Fibroblast of lung (primary cell): ENCODE measurements at places on chromosomes 6 and 20.

GRCh38 chr6:16966791-16967469, 134.9 kb upstream of the STMND1 start:
- no peaks in the 10 kb centered on the region for H3K36me3 ChIP-seq
- H3K27me3 ChIP-seq: no peaks in the 10 kb centered on the region
- no peak for DNase-seq

DNA sequence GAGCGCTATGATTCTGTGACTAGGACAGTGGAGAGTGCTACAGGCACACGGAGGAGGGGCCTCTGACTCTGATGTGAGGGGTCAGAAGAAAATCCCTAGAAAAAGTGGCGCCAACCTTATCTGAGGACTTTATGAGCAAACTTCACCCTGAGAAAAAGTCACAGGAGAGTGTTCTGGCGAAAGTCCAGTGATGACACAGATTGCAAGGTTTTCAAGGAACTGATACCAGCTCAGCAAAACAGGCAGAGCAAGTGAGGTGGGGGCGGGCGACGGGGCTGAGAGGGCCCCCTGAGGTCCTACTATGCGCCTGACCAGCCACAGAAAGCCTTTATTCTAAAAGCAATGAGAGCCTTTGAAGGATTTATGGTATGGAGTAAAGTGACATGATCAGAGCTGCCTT, 73.3 kb downstream of the SLC22A23 start:
- no peaks in the 10 kb centered on the region for H3K36me3 ChIP-seq
- DNase-seq: peak; percentile 41
- H3K27me3 ChIP-seq: no peaks in the 10 kb centered on the region

GRCh38 chr6:136378888-136379287, 89.2 kb upstream of the BCLAF1 start:
- no peak for DNase-seq
- no peak overlapping the region for H3K27ac ChIP-seq
- no peak overlapping the region for H3K4me3 ChIP-seq
- H3K36me3 ChIP-seq: no peaks in the 10 kb centered on the region
- no peaks in the 10 kb centered on the region for H3K4me1 ChIP-seq

DNA sequence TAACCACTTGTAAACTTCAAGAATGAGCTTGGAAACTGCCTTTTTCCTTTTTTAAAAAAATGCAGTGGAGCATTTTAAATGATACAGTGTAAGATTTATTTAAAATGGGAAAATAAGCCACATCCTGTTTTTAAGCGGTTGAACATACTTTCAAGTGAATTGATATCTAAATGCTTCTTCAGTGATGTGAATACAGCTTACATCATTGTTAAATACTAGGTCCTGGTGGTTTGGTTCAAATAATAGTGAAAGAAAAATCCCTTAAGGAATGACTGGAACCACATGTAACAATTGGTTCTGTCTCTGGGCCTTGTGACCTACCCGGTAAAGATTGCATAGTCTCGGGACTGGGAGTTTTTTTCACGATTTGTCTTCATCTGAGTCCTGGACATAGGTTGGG, 44.2 kb downstream of the BMP6 start:
- H3K4me3 ChIP-seq: no peak overlapping the region
- H3K27me3 ChIP-seq: no peaks in the 10 kb centered on the region
- H3K4me1 ChIP-seq: no peaks in the 10 kb centered on the region
- H3K36me3 ChIP-seq: no peaks in the 10 kb centered on the region

DNA sequence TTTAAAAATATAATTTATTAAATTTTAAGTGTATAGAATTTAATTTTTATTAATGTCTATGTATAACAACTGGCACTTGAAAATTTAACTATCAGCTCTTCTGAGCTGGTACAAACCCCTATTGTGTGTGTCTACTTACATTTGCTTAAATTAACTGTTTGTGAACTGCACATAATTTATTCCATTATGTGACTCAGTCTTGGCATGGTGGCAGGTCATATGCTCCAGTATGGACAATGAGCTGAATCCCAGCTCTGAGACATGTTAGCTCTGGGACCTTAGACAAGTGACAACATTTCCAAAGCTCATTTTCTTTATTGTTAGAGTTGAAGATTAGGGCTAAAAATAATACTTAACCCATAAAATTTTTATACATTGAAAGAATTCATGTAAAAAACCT, 526.1 kb upstream of the MARCKS start:
- no peaks in the 10 kb centered on the region for H3K36me3 ChIP-seq
- H3K27me3 ChIP-seq: no peaks in the 10 kb centered on the region
- H3K4me1 ChIP-seq: no peaks in the 10 kb centered on the region
- no peak overlapping the region for H3K27ac ChIP-seq
- no peak for DNase-seq

DNA sequence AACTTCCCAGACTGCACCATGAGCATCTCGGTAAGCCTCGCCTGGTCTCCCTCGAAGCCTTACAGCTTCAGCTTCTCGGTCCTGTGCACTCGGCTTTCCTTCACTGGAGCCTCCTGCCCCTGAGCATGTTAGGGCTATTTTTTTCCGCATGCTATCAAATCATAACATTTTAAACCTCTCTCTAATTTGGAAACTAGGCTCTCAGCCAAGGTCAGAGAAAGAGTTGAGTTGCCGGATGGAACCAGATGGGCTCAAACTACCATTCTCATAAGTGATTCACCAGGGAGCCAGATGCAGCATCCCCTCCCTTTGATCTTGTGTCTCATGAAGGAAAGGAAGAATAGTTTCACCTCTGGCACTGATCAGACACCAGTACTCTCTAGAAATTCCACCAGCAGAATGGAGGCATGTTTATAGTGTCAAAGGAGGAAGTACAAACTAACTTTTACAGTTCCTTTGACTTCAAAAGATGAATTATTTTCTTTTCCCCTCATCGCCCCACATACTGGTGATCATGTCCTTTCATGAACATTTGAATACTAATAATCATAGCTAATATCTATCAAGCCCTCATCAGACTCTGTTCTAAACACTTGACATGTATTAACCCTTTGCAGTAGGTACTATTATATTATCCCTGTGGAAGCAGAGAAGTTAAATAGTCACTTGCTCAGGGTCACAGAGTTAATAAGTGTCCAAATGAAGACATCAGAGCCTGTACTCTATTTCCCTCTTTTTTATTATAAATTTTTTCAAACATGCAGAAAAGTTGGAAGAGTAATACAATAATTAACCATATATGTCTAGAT, 46.7 kb downstream of the MAP1LC3A start:
- no peaks in the 10 kb centered on the region for H3K36me3 ChIP-seq
- peak; percentile 54 for DNase-seq
- H3K27ac ChIP-seq: no peak overlapping the region
- no peaks in the 10 kb centered on the region for H3K27me3 ChIP-seq
- no peaks in the 10 kb centered on the region for H3K4me1 ChIP-seq

- no peaks in the 10 kb centered on the region for H3K36me3 ChIP-seq
- no peak overlapping the region for H3K4me3 ChIP-seq
- no peak overlapping the region for H3K27ac ChIP-seq
- H3K27me3 ChIP-seq: no peaks in the 10 kb centered on the region
- H3K4me1 ChIP-seq: no peaks in the 10 kb centered on the region
- peak; percentile 18 for DNase-seq
Measured at GRCh38 chr6:139443231-139444112, 69.0 kb upstream of the CITED2 start.

GRCh38 chr6:111709615-111710398, 104.1 kb upstream of the TRAF3IP2 start:
- H3K4me3 ChIP-seq: no peak overlapping the region
- H3K27me3 ChIP-seq: no peaks in the 10 kb centered on the region
- peak; percentile 65 for DNase-seq
- H3K4me1 ChIP-seq: no peaks in the 10 kb centered on the region
- no peak overlapping the region for H3K27ac ChIP-seq

- no peak for DNase-seq
- no peak overlapping the region for H3K27ac ChIP-seq
- H3K27me3 ChIP-seq: no peaks in the 10 kb centered on the region
- no peaks in the 10 kb centered on the region for H3K36me3 ChIP-seq
Measured at GRCh38 chr20:10453241-10453640, 18.1 kb downstream of the SLX4IP start.

DNA sequence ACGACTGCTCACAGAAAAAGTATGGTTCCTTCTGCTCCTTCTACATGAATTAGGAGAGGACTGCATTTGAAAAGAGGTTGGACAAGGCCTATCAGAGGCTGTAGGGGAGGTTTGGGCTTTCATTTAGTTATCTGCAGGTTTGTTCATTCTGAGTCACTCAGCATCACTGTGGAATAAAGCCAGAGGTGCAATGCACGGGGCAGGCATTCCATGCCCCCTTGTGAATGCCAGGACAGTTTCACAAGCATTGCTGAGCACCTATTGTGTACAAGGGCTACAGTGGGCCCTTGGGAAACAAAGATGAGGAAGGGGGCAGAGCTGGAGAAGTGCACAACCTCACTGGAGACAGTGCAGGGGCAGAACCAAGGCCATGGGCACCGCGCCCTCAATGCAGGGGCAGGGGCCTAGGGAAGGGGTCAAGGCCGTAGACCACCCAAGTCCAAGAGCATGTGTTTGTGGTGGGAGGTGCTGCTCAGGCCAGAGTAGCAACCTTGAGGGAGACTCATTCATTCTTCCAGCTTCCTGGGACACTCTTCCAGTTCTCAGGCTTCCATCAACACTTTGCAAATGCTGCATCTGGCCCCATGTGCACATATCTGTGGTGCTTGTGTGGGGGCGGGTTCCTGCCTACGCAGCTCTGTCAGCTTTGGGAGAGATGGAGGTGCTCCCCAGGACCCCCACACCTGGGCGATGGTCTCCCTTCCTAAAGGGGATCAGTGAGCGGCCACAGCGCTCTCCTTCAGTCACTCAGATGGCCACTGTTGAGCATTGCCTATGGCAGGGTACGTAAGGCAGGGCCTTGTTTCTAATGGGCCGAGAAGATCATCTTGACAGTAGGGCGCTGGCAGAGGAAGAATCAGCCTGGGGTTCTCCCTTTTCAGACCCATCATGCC, 204.5 kb downstream of the SYNDIG1 start:
- no peak overlapping the region for H3K4me3 ChIP-seq
- H3K27ac ChIP-seq: peak overlapping the region; percentile 94
- H3K27me3 ChIP-seq: no peaks in the 10 kb centered on the region
- peak; percentile 64 for DNase-seq
- H3K36me3 ChIP-seq: no peaks in the 10 kb centered on the region
- H3K4me1 ChIP-seq: peaks cover 19% of the 10 kb centered on the region

DNA sequence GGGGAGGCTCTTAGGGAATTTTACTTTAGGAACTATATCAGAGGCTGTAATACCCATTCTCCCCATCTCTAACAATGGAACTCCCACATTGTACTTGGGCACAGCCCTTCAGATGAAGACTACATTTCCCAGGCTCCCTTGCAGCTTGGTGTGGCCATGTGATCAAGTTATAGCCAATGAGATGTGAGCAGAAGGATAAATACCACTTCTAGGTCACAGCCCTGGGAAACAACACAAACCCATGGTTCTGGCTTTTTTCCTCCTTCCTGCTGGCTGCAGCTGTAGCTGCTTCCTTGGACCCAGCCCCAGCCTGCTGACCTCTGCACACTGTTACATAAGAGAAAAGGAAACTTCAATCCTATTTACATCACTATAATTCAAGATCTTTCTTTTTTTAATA, 445.9 kb upstream of the JARID2 start:
- peak; percentile 71 for DNase-seq
- H3K4me3 ChIP-seq: no peak overlapping the region
- peaks cover 3% of the 10 kb centered on the region for H3K27me3 ChIP-seq
- no peak overlapping the region for H3K27ac ChIP-seq
- peaks cover under 1% of the 10 kb centered on the region for H3K4me1 ChIP-seq

DNA sequence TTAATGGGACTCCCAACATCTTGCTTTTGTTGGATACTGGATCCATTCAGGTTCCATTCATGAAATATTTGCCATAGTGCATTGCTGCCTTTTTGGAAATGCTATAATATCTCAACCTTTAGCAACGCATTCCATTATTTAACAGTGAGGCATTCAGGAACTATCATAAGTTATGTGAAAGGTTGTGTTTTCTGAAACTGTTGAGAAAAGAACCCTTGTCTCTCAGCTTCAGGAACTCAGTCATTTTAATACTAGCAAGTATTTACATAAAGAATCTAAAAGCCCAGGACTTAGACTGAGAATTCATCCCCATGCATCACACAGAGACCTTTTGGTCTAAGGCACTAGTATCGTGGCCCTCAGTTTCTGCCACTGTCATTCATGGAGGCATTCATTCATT, 24.9 kb upstream of the SASH1 start:
- H3K27me3 ChIP-seq: no peaks in the 10 kb centered on the region
- DNase-seq: no peak

- no peaks in the 10 kb centered on the region for H3K4me1 ChIP-seq
- peak overlapping the region; percentile 23 for H3K27ac ChIP-seq
- peak overlapping the region; percentile 52 for H3K4me3 ChIP-seq
- no peaks in the 10 kb centered on the region for H3K36me3 ChIP-seq
Measured at GRCh38 chr6:28980852-28981430, 24.2 kb downstream of the ZNF311 start.

DNA sequence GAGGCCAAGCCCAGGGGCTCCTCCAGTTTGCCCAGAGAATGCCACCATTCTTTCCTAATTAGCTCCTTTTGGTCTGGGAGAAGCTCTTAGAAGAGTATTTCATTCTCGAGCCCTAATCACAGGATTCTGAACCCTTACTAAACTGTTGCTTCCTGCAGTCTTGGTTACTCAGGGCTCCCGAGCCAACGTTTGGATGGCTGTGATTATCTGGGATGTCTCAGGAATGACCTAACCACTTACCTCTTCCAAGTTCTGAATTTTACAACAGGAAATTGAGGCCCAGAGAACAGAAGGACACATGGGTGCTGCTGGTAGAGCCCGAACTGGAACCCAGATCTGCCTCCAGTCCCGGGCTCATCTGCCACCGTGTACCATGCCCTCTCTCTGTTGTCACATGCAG, 22.2 kb upstream of the PNPLA1 start:
- H3K27me3 ChIP-seq: no peaks in the 10 kb centered on the region
- DNase-seq: peak; percentile 21
- peaks cover 6% of the 10 kb centered on the region for H3K4me1 ChIP-seq
- no peaks in the 10 kb centered on the region for H3K36me3 ChIP-seq
- H3K4me3 ChIP-seq: no peak overlapping the region

DNA sequence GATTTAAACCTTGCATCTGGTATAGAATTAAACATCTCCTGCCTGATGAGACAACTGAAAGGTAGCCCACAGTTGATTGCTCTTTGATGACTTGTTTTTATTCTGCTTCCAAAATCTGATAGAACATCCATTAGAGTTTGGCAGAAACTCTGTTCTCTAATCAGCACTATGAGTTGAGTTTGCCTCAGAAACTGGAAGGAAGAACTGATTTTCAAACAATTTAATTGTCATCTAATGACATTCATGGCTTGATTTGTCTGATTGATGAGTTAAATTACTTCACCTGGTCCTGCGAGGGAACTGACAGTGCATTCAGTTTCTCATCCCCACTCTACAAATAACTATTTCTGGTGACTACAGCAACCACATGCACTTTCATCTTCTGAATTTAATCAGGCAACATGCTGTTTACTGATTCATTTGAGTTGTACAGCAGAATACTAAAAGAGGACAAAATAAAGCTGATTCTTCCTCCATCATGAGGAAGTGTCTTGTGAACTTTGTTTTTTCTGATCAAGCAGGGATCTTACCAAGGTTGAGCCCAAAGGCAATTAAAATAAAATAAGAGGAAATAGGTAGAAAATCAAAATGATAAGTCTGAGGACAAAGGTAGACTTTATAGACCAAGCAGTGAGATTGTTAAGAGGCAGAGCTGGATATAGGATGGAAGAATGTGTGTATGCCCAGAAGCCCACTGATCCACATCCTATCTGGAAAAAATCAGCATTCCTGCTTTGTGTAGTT, 15.7 kb upstream of the MRAP2 start:
- H3K4me1 ChIP-seq: no peaks in the 10 kb centered on the region
- no peaks in the 10 kb centered on the region for H3K36me3 ChIP-seq
- H3K27ac ChIP-seq: no peak overlapping the region
- H3K4me3 ChIP-seq: no peak overlapping the region
- no peaks in the 10 kb centered on the region for H3K27me3 ChIP-seq

GRCh38 chr6:33989016-33989854, 156.7 kb downstream of the GRM4 start:
- no peak overlapping the region for H3K27ac ChIP-seq
- no peak overlapping the region for H3K4me3 ChIP-seq
- no peaks in the 10 kb centered on the region for H3K36me3 ChIP-seq
